Non-pigmented ciliary epithelial cell (primary cell): ENCODE measurements at places on chromosomes 4 and X.

DNA sequence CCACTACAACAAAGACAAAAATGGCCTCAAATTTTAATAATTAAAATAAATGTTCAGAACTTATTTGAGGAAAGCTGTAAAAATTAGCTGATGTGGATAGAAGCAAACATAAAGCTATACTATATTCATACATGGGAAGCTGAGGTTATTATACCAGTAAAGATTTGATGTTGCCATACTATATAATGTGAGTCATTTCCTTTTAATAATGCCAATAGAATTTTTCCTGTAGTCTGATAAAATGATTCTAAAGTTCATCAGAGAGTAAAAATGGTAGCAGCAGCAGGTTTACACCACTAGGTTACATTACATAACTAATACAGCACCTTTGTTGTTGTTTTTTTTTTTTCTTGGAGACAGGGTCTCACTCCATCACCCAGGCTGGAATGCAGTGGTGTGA, 45.5 kb upstream of the CYP2U1 start:
- DNase-seq, result no peak

- no peak for DNase-seq
Measured at GRCh38 chr4:15003401-15003890, 1.2 kb downstream of the CPEB2 start.

- no peak for DNase-seq
Measured at GRCh38 chr4:170198747-170199146, 109.0 kb upstream of the AADAT start.

DNA sequence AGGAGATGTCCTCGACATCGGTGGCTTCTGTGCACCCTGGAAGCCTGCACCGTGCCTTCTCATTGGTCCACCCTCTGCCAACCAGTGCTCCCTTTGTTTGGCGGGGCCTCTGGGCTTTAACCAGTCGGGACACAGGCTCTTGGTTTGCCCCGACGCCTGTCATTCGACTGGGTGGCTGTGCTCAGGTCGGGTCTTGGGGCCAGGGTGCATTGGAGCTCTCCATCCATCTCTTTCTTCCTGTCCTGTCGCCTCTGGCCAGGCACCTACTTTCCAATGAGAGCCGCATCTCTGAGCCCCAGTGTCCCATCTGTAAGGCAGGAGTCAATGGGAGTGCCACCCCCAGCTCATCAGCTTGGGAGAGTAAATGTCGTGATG, 37.2 kb upstream of the NHSL2 start:
- DNase-seq, result no peak

DNA sequence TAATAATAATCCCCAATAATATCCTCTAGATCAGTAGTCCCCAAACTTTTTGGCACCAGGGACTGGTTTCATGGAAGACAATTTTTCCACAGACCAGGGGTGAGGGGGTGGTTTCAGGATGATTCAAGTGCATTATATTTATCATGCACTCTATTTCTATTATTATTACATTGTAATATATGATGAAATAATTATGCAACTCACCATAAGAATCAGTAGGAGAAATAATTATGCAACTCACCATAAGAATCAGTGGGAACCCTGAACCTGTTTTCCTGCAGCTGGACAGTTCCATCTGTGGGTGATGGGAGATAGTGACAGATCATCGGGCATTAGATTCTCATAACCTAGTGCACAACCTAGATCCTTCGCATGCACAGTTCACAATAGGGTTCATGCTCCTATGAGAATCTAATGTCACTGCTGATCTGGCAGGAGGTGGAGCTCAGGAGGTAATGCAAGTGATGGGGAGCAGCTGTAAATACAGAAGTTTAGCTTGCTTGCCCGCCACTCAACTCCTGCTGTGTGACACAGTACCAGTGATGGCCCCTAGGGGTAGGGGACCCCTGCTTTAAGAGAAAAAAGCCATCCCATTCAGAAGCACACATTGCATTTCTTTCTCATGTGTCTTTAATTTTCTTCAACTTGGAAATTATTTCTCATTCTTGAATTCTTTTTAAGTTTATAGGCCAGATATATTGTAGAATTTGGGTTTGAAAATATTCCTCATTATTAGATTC, 16.0 kb upstream of the SH3RF1 start:
- no peak for DNase-seq

GRCh38 chr4:87498446-87498900, 30.7 kb downstream of the SPARCL1 start:
- no peak for DNase-seq

GRCh38 chr4:70724463-70724862, 2.7 kb downstream of the RUFY3 start:
- DNase-seq, result no peak

DNA sequence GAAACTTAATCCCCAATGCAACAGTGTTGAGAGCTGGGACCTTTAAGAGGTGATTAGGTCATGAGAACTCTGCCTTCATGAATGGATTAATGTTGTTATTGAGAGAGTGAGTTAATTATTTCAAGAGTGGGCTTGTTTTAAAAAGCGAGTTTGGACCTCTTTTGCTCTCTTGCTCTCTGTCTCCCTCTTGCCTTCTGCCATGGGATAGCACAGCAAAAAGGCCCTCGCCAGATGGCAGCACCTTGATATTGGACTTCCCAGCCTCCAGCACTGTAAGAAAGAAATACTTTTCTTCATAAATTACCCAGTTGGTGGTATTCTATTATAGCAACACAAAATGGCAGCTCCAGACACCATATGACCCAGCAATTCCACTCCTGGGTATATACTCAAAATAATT, 7.0 kb upstream of the ATP6AP2 start:
- no peak for DNase-seq

DNA sequence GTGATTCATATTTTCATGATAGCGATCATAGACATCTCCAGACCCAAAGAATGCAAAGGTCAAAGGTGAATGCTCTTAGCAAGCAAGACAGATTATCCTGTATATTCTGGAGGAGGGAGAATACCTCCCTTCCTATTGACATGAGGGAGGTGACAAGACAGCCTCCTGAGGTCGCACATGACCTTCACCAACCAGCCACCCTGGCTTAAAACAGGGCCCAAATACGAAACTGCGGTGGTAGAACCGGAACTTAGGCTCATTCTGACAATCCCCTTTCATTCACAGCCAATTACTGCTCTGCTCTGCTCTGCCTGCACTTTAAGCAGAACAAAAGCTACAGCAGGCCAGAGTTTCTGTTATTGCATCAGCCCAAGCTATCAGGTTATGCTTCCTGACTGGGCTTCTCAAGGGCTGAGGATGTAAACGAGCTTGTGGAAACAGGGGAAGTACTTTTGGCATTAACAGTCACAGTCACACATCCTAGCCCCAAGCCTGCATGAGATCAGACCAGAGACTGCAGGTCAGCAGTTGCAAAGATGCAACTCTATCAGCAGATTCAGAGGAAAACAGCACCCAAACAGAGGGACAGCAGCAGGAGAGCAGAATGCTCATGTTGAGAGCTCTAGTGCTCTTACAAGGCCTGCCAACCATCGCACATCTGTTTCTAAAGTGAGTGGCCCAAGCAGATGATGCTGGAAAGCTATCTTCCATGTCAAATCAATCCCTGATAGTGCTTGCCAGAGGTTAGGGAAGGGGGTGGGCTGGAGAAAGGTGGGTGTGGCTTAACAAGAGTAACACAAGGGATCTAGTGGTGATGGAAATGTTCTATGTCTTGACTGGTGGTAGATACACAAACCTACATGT, 51.3 kb upstream of the MAP3K15 start:
- no peak for DNase-seq

DNA sequence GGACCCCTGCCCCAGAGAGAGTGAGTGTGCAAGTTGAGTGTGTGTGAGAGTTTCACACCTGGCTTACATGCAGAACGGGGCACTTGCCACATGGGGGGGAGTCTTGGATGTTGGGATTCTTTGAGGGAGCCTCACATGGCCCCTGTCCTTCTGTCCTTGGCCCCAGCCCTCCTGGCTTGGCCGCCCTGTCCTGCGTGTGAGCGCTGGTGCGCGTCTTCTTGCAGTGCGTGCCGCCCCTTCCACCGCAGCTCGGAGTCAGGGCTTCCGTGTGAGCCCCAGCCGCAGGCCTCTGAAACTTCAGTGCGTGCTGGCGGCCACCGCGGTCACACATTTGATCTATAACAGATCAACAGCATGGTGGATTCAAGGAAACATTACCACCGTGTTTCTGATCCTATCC, 30.1 kb upstream of the HGFAC start:
- DNase-seq, result no peak

GRCh38 chrX:24508375-24508774, 43.3 kb downstream of the PDK3 start:
- no peak for DNase-seq

GRCh38 chr4:150141756-150142155, 63.5 kb downstream of the DCLK2 start:
- DNase-seq, result no peak

- DNase-seq, result no peak
Measured at GRCh38 chr4:833156-833555, 7.2 kb upstream of the CPLX1 start.

DNA sequence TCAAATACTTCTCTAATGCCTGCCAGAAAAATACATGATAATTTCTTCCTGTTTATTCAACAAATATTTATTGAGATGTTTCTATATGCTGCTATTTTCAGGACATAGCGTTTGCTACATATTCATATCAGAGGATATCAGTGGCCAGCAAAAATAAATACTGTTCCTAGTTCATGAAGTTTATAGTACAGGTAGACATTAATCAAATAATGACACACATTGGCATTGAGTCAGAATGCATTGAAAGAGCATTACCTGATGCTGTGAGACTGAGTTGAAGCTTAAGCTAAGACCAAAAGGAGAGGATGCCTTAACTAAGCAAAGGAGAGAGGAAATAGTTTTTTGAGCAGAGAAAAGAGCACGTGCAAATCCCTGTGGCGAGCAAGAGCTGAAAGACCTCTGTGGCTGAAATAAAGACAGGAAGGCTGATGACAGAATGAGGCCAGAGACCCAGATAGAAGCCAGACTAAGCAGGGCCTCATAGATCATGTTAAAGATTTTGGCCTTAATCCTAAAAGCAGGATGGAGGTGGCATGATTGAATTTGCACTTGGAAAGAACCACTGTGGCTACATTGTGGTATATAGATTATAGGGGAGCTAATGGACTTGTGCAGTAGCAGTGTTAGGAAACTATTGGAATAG, 36.2 kb downstream of the FAM241A start:
- no peak for DNase-seq

GRCh38 chr4:38889143-38889542, 21.5 kb downstream of the FAM114A1 start:
- DNase-seq, result peak; percentile 67

- no peak for DNase-seq
Measured at GRCh38 chrX:97867266-97867665, 983.6 kb downstream of the RPA4 start.

DNA sequence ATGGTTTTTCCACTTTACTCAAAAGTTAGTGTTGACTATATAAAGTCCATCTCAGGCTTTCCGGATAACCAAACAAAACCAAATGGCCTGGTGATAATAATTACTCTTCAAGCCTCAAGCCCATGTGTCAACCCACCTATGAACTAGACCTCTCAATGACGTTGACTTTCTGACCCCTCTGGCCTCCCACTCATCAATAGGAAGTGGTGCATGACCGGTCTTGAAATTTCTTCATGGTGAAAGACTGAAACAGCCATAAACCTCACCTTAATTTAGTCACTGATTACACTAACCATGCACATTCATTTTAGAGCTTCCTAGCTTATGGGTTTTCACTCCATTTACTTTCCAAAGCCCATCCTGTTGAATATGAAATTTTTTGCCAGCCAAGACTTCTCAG, 276.0 kb downstream of the KLHL13 start:
- DNase-seq, result no peak

GRCh38 chr4:76585897-76586360, 150.9 kb downstream of the SHROOM3 start:
- no peak for DNase-seq

- no peak for DNase-seq
Measured at GRCh38 chr4:30953799-30954198, 233.6 kb downstream of the PCDH7 start.

DNA sequence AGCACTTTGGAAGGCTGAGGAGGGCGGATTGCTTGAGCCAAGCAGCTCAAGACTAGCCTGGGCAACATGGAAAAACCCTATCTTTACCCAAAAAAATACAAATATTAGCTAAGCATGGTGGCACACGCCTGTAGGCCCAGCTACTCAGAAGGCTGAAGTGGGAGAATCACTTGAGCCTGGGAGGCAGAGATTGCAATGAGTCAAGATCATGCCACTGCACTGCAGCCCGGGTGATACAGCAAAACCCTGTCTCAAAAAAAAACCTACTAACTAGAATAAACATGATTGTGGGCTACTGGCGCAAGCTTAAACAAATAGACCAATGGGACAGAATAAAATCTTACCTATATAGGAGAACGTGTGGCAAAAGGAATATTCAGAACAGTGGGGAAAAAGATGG, 7.3 kb downstream of the CDKL2 start:
- DNase-seq, result no peak

DNA sequence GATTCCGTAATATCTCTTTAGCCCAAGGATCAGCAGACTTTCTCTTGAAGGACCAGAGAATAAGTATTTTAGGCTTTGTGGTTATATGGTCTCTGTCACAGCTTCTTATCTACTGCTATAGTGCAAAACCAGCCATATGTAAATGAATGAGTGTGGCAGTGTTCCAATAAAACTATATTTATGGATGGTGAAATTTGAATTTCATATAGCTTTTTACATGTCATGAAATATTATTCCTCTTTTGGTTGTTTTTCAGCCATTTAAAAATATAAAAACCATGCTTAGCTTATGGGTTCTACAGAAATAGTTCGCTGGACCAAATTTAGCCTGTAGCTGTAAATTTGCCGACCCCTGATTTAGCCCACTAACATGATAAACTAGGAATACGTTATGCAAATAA, 18.0 kb upstream of the MSMO1 start:
- no peak for DNase-seq

GRCh38 chrX:112945826-112946225, 105.2 kb upstream of the AMOT start:
- no peak for DNase-seq

DNA sequence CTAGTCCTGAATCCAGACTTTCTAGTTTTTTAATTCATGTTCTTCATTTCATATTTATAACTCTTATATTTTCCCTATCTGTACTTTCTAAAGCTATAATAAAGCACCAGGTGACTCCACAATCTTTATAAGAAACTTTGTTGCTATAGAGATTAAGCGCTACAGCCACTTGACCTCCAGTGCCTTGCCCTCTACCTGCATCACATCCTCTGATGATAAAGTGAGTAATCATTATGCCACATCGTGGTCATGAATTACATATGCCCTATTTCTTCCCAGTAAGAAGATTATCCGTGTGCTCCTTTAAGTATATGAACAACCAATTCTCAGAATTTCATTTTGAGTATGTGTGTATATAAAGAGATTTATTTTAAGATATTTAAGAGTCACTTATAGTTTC, 6.8 kb upstream of the DYNLT3 start:
- no peak for DNase-seq
